ENCODE measurements at places on chromosomes 2 and 18.

- no peak for DNase-seq
Measured at GRCh38 chr18:64402636-64403035, 253.7 kb upstream of the LINC00305 start.

DNA sequence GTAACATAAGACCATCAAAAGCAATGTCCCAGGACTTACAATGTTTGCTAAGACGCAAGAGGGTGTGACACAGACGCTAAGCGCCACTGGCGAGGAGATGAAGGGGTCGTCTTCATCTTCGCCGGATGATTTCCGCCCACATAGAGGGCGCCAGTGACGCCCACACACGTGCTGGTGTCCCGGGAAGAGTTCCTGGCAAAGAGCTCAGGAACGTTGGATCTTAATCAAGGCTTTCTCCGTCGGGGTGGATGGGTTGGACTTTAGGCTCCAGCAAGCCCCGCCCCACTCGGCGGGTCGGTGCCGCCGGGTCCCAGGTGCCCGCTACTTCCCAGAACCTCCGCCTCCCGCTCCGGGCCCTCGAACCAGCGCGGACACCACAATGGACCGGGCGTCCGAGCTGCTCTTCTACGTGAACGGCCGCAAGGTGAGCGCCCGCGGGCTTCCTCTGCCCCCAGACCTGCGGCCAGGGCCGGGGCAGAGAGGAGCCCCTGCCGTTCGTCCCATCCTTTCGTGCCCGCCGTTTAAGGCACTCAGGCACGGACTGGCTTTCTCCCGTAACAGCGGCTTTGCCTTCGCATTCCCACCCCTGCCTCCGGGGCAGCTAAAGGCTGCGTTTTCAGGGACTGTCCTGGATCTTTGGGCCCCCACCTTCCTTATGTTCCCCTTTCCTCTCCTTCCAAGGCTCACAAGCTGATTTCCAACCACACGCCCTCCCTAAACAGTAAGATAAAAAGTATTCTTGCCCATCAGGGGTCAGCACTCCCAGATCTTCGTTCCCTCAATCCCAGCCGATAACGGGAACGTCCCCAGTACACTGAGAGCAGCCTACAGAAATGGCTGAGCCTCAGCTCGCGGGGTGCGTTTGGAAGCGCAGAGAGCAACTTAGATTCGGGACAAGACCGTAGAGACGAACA is at the start of gene AOX1:
TSS of gene AOX1 (plus strand) at position 285 of the 914 bp plus-strand sequence. CDS start at position 380, 95 bp downstream.
- peak; percentile 2 for DNase-seq

DNA sequence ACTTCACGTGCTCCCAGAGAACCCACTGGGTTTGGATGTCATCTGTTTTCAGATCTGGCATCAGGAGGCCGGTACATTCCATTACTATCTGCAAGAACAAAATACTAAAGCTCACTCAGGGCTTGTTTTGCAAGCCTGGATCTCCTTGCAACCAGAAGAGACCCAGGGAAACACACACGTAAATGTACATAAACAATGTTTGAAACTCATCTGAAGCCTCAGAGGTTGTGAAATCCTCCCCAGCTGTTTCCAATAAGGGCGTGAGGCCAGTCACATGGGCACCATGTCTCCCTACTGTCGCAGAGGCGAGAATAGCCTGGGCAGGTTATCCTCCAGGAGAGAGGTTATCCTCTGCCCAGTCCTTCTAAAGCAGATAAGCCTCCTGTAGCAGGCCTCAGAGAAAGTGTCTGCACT is 186.9 kb downstream of the GFPT1 start:
- DNase-seq, result no peak

DNA sequence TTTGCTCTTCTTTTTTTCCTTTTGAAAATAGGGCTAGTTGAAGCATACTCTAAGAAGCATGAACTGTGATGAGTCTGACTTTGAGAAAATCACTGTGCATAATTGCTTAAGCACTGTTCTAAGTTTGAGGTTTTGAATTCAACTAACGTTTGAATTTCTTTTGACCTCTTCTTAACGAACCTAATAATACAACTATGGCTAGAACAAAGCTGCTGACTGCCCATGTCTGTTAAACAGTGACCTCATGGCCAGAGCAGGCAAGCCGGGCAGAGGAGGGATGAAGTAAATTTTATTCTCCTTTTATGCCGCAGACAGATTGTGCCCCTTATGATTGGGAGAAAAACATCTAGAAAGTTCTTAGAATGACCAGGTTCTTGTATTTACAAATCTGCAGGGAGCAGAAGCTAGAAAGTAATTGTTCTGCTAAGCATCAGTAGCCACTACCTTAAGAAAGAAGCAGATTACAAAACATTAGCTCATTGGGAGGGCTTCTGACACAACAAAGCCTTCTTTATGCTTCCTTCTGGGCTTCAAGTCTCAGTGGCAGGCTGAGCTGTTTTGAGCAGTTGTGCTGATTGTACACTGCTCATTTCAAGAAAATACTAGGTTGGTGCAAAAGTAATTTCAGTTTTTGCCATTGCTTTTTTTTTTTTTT is 97.8 kb upstream of the RASGRP3 start:
- DNase-seq, result no peak

DNA sequence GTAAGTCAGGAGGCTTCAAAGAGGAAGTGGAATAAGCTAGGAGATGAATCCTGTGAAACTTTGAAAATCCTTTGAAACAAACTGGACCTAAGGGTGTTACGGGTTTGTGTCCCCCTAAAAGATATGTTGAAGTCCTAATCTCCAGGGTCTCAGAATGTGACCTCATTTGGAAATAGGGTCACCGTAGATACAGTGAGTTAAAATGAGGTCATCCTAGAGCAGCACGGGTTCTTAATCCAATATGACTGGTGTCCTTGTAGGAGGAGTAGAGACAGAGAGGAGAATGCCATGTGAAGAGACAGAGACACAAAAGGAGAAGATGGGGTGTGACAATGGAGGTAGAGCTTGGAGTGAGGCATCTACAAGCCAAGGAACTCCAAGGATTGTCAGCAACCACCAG is 26.9 kb upstream of the NEB start:
- DNase-seq, result no peak

DNA sequence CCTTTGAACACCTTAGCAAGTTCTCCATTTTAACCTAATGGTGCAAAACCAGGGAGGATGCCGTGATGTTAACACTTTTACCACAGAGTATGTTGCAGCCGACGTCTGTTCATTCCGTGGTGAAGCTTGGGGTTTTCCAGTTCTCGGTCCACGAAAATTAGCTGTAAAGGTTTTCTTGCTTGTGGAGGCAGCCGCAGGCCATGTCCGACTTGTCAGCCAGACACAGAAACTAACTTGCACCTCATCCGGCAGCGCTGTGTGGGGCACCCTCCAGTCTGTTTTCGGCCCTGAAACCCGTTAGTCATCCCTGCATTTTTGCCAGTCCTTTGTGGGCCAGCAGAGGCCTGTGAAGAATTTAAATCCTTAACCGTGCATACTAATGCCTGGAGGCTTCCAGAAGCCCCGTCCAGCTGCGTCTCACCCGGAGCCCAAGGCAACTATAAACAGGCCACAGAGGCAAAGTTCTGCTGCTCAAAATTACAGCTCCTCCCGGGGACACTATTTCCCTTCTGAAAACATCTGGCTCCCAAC is 70.6 kb downstream of the SH3YL1 start:
- DNase-seq, result peak; percentile 65

GRCh38 chr2:23207871-23208270 is 177.1 kb upstream of the KLHL29 start:
- no peak for DNase-seq

DNA sequence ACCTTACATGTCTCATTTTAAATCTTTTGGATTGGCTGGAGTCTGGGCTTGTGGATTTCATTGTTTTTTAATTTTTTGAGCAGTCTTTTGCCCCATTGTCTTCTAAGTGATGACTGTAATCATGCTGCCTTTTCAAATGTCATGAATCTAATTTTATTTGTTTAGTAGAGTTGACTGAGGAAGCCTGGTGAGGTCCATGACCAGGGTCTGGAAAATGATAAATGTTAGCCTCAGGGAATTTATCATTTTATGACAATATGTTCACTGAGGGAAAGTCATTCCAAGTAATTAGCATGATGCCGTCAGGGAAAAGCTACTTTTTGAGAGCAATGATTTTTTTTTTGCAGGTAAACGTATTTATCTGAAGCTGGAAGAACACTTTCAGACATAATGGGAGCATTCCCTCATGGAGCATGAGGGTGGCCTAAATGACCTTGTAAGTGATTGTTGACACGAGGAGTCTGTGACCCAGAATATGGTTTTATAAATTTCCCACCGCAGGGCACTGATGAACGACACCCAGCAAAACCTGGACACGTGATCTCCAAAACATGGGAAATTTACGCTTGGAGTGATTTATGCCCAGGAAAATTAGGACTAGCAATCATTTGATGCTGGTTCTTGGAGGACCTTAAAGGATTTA is 155.3 kb upstream of the NABP1 start:
- DNase-seq, result no peak

GRCh38 chr2:135198481-135198880 is 146.4 kb downstream of the RAB3GAP1 start:
- DNase-seq, result no peak

DNA sequence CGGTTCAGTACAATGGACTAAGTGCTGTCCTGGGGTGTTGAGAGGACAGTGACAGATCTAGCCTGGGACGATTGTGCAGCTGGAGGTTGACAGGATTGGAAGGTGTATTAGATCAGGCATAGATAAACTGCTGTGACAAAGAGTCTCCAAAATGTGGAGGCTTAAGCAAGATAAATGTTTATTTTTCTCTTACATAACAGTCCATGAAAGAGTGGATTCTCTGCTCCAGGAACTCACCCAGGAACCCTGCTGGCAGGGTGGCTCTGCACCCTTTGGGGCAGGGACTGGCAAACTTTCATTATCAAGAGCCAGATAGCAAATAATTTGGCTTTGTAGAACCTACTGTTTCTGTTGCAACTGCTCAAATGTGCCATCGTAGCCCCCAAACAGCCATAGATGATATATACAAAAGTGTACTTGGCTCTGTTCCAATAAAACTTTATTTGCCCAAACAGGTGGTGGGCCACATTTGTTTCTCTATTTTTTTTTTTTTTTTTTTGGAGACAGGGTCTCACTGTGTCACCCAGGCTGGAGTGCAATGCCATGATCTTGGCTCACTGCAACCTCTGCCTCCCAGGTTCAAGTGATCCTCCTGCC is 9.7 kb downstream of the HRH4 start:
- no peak for DNase-seq

GRCh38 chr2:100754951-100755350 is 65.0 kb upstream of the NPAS2 start:
- no peak for DNase-seq

DNA sequence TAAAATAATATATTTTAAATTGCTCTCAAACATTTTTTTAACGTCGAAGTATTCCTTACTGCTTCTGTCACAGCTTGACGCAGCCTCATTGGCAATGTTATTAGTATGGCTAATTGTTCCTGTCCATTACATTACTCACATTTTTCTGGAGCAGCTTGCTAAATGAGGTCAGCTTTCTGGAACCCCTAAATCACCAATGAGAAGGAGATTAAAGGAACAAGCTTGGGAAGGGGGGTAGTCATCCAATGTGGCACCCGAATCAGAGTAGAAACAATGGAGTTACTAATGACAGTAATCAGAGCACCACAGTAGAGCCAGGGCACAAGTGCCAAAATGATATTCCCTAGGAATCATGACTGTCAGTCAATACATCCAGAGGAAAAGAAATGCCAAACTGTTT is 5.1 kb downstream of the NEUROD1 start:
- no peak for DNase-seq

GRCh38 chr2:157329524-157329923 is 3.9 kb upstream of the ERMN start:
- DNase-seq, result no peak

DNA sequence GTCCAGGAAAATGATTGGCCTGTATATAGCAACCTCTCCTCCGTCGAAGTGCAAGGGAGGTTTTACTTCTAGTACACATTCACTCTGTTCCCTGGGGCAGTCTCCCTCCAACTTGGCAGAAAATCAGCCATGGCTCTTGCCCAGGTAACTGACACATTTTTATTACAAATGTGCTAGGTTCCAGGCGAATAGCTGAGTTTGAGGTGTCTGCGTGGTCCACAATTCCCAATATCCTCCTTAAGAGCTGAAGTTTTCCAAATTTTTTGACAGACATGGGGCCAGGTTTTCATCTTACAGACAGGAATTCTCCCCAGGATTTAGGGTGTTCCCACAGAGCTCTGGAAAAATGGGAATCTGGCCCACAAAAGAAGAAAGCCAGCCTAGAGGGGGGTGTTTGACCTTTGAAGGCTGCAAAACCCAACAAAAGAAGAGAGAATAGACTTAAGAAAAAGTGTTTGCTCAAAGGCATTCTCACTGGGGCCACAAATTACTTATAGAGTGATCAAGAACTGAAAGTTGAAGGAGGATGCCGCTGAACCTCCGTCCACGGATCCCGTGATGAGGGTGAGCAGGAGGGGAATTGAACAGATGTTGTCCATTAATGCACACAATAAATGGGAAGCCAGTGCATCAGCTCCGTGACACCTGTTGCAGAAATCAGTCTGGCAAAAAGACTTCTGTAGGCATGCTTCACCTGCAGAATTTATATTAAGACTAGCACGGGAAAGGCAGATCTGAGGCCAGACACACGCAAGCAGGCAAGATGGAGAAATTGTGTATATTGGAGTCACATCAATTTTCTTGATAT is 242.3 kb upstream of the COPS8 start:
- no peak for DNase-seq

- no peak for DNase-seq
Measured at GRCh38 chr2:236758406-236758805, 188.8 kb downstream of the ACKR3 start.

- DNase-seq, result no peak
Measured at GRCh38 chr2:157421331-157421944, 22.5 kb downstream of the CYTIP start.

DNA sequence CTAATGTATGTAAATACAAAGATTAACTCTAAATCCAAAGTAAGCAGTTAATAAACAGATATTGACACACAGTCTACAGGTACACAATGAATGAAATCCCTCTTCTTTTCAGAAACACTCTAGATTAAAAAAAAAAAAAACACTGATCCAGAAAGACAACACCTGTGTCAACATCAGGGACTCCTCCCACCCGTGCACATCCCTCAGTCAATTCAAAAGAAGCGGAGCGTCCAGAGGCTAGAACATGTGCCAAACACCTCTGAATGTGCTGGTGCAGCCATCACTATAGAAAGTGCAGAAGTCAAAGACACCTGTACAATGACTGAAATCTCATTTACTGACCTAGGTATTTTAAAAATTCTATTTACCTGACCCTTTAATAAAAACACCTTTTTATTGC is 622.6 kb upstream of the ID2 start:
- no peak for DNase-seq

DNA sequence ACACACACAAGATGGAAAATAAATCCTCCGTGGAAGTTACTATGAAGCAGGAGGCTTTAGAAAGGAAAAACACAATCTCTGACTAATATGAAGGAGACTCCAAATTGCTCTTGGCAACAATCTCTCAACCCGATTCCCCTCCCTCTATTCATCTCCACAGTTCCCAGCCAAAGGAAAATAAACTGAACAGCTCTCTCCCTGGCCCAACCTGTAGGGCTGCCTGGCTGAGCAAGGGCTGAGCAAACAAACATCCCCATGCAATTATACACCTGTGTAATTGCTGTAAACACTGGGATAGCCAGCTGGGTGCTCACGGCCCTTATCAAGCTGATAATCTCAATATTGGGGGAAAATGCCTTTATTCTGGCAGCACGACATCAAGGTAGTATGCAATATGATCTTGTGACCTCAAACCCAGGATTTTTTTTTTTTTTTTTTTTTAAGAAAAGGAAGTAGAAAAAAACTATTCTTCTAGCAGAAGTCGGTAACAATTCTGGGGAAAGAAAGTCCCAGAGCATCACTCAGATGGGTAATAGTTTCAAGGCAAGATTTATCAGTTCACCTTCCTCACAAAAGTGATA is 203.3 kb upstream of the SMAD2 start:
- DNase-seq, result no peak

GRCh38 chr2:98281607-98282006 is 64.6 kb upstream of the CNGA3 start:
- DNase-seq, result no peak

GRCh38 chr2:23666241-23666979 is 260.5 kb downstream of the ATAD2B start:
- no peak for DNase-seq
